ENCODE measurements at places on chromosomes 12 and 14.

GRCh38 chr14:23460960-23461359 lies 8.5 kb upstream of the NGDN start:
- no peak for DNase-seq

DNA sequence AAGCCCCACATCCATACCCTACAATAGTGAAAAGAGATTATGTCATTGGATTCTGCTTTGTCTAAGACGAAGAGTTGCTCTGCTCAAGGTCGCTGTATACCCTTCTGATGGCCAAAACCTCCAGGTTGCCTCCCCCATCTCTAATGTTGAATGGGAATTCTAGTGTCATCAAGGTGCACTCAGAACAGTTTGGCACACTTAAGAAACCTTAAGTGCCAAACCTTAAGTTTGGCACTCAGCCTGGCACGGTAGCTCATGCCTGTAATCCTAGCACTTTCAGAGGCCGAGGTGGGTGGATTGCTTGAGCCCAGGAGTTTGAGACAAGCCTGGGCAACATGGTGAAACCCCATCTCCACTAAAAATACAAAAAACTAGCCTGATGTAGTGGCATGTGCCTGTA lies 1245.6 kb upstream of the SEL1L start:
- DNase-seq: no peak

DNA sequence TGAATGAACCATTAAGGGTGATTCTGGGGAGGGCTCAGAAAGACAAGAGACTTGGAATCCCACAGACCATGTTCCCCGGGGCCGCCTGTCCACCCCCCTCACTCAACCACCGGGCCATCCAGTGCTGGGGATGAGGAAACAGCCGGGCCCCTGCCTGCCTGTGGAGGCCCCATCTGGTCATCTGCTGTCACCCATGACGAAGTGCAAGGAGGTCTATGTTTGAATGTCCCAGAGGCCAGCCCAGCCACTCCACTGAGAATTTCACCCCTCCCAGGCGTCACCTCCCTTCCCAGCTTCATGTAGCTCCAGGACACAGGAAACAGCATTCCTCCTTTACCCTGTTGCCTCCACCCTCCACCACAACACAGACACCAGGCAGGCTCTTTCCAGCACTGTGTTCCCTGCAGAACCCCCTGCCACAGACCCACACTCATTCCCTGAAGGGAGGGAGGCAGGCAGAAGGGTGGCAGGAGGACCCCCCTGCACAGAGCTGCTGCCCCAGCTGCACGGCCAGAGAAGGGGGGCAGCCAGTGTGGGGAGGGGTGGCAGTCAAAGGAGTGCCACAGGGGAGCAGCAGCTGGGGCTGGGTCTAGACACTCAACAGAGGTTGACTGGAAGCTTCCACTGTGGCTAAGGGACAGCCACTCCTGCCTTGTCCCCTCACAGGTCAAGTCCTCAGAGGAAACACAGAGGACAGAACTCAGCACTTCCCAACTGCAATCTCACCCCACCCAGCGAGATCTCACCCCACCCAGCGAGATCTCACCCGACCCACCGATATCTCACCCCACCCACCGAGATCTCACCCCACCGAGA lies 50.3 kb upstream of the PPP2R5C start:
- no peak for DNase-seq

- DNase-seq: no peak
Observed at GRCh38 chr12:45768194-45768593, 38.7 kb downstream of the ARID2 start.

GRCh38 chr12:106149096-106149784 lies 10.5 kb upstream of the NUAK1 start:
- DNase-seq: no peak

GRCh38 chr12:71312768-71313403 lies 126.7 kb upstream of the LGR5 start:
- DNase-seq: no peak

GRCh38 chr14:58805605-58806409 lies 168.0 kb downstream of the DACT1 start:
- no peak for DNase-seq

DNA sequence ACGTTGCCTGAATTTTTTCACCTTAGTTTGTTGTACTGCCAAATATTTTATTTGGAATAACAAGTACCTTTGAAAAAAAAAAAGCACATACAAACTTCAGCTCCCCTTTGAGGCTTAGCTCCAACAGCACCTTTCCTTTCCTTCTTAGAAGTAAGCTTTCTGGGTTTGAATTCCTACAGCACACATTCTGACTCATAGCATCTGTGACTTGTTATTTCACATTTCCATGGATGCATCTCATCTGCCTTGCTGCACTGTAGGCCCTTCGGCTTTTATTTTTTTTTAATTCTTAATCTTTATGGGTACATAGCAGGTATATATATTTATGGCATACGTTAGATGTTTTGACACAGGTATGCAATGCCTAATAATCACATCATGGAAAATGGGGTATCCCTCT lies 7.2 kb downstream of the LGALS3 start:
- no peak for DNase-seq

GRCh38 chr12:6187948-6188793 lies 12.0 kb upstream of the CD9 start:
- DNase-seq: no peak

DNA sequence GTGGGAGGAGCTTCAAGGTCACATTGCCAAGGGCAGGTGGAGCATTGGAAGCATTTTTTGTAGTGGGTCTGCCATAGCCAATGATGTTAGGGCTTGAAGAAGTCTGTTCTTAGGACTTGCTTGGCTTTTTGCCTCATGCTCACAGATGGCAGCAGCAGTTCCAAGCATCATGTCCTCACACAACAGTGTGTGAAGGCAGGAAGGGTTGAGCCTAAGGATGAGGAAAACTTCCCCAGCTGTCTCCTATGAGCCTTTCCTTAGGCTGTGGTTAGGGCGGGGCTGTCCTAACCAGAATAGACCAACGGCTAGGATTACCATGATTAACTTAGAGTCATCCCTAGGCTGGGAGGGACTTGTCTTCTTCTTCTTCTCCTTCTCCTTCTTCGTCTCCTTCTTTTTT lies 76.2 kb upstream of the KCNA1 start:
- no peak for DNase-seq

DNA sequence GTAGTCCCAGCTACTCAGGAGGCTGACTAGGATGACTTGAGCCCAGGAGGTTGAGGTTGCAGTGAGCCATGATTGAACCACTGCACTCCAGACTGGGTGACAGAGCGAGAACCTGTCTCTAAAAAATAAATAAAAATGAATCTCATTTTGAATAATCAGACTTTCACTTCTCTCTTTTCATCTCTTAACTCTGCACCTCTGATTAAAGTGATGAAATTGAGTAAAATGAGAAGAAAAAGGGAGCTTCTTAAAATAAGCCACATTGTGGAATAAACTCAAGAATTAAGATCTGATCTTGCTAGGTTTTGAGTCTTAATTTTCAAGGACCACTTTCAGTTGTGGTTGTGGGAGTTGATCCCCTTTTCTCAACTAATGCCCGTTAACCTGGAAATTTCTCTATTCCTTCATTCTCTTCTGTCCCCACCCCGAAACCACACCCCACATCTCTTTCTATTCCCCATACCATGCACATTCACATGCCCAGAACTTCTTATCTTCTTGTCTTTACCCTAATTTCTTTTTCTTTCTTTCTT lies 70.9 kb upstream of the ETV6 start:
- no peak for DNase-seq

- no peak for DNase-seq
Observed at GRCh38 chr14:98580131-98580678, 691.8 kb downstream of the BCL11B start.

DNA sequence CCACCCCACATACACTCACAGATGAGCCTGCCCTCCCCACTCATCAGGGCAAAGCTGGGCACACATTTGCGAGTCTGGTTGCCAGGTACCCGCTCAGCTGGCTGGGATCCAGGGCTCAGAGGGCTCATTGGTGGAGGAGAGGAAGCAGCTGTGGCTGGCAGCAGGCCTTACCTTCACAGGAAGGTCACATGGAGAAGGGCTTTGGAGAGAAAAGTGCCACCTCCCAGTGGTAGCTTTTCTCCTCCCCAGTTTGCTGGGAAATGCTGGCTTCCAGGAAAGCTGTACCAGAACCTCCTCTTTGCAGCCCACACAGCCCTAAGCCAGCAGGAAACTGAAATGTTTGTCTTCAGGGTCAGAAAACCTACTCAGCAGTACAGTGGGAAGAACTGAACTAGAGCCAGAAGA lies 55.6 kb downstream of the LGMN start:
- DNase-seq: no peak

DNA sequence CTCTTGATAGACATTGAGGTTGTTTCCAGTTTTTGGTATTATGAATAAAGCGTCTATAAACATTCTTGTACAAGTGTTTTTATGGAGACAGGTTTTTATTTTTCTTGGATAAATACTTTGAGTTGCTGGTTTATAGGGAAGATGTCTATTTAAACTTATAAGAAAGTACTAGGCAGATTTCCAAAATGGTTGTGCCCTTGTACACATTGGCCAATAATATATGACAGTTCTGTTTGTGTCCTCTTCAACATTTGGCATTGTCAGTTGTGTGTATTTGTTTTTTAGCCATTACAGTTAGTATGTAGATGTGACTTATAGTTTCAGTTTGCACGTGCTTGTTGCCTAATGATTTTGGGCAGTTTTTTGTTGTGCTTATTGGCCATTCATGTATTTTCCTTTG lies 42.1 kb downstream of the VRK1 start:
- no peak for DNase-seq

DNA sequence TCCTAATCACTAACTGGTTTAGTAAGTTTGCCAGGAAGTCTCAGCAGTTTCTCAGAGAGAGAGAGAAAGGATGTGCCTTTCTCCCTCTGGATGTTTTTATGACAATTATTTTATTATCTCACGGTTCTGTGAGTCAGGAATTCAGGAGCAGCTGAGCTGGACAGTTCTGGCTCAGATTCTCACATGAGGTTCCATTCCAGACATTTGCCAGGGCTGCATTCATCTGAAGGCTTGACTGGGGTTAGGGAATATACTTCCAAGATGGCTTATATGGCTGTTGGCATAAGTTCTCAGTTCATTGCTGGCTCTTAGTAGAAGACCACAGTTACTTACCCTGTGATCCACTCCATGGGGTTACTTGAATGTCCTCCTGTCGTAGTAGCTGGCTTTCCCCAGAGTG lies 101.2 kb upstream of the ATF7IP start:
- DNase-seq: no peak

DNA sequence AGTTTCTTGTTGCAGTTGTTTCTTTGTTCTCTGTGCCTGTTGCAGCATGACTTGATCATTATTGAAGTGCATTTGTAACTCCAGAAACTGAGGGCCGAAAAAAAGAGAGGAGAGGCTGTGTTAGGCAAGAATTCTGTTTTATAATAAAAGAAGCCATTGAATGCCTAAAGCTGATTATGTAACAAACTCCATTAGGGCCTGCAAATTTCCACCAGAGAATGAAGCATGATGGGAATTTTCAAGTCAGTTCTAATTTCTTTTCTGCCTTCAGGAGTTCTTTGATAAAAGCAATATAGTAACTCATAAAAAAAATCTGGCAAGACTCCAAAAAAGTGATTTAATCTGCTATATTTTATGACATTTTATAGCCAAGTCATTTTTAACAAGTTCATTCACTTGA lies 156.7 kb upstream of the RASSF8 start:
- DNase-seq: no peak

DNA sequence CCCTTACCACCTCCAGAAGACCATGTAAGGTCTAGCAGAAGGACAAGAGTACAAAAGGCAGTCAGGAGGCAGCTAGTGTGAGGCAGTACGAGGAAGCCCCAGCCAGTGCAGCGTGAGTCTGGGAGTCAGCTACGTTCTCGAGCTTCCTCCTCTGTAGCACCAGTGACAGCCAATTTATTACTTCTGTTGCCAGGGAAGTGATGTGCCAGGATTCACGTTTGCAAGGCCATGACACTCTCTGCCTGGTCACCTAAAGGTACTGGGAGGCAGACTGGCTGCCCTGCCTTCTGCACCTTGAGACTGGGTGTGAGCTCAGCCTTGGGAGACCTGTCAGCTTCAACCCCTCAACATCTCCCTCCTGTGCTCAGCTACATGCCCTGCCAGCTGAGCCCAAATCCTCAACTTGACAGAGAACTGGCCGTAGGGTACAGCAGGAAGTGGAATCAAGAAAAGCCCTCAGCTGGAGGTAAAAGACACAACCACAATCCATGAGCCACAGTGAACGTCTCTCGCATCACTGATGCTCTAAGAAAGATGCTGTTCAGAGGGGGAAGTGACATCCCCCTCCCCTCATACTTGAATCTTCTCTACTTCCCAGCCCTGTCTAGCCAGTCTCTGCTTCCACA lies 182.5 kb upstream of the RGS6 start:
- no peak for DNase-seq

GRCh38 chr14:51789596-51789995 lies 70.8 kb upstream of the GNG2 start:
- DNase-seq: no peak

DNA sequence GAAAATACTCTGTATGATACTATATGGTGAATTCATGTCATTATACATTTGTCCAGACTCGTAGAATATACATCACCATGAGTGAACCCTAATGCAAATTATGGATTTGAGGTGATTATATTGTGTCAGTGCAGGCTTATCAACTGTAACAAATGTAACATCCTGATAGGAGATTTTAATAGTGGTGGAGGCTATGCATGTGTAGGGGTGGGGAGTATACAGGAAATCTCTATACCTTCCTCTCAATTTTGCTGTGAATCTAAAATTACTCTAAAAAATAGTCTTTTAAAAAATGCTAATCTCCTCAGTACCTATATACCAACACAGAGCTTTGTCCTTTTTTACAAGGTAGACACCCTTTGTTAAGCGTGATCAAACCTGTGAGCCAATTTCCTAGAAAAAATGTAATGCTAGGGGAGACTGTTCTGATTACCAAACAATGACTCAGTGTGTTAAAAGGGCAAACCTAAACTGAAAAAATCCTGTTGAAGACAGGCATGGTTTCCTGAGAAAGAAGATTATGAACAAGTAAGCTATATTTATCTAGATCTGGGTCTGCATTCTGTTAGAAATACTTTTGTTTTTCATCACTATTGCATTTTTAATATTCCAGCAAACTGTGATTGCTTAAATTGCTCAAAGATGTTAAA lies 170.9 kb downstream of the DUSP6 start:
- DNase-seq: no peak

DNA sequence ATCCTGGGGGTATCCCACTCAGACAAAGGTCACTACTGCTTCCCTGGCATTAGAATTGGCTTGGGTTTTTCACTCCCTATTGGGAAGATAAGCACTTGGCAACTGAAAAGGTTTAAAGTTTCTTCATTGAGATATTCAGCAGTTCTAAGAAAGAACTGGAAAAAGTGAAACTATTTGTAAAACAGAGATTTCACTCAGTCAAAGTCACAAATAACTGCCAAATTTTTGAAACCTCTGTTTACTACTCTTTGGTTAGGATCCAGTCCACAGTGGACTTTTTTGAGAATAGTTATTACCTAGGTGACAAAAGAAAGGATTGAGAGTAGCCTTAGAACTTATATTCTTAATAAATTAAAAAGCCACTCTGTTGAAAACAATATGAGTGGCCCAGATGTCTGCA lies 84.8 kb downstream of the FIGNL2 start:
- DNase-seq: no peak

All from AG09309 (cell line).